Fibroblast of the aortic adventitia (primary cell): ENCODE measurements at places on chromosomes 16 and 17.
A peak's percentile ranks its signal among the peaks of the same experiment; 100 is the strongest.

DNA sequence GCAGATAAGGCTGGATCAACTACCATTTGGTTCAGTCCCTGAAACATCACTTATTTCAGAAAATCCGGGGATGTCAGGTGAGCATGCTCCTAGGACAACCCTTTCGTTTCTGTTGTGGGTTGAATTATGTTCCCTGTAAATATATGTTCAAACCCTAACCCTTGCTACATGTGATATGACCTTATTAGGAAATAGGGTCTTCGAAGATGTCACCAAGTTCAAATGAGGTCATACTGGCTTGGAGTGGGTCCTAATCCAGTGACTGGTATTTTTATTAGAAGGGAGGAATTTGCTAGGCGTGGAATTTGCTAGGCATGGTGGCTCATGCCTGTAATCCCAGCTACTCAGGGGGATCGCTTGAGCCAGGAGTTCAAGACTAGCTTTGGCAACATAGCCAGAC is 21.3 kb downstream of the SNX20 start:
- no peak for DNase-seq

GRCh38 chr17:9976283-9977179 is 71.5 kb upstream of the RCVRN start:
- no peak for DNase-seq

DNA sequence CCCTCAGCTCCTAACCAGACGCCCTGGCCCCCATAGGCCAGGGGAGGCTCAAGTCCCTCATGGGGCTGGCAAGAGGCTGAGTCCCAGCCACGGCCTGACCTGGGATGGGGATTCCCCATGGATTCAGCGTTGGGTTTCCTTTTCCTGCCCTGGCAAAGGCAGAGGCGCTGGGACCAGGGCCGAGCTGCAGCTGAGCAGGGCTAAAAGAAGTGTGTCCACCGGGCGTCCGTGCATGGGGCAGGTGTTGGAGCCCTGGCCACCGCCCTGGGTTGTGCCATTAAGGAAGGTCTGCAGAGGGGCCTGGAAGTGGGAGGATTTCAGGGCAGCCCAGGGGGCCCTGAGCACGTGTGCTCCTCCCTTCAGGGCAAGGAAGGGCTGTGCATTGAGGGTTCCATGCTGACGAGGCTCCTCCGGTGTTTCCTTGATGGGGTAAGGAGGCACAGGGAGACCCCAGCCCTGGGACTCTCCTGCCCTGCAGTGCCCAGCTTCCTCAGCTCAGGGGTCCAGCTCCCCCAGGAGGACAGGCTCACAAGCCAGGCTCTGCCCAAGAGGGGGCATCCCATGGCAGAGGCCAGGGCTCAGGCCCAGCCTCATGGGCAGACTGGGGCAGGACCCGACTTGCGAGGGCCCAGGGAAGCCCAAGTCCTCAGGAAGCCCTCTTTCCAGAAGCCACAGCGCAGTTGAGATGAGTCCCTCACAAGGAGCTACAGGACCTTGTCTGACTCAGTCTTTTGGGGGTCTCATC is 10.1 kb downstream of the TBC1D26 start:
- no peak for DNase-seq

GRCh38 chr17:28989028-28989427 is 16.8 kb downstream of the SEZ6 start:
- no peak for DNase-seq

DNA sequence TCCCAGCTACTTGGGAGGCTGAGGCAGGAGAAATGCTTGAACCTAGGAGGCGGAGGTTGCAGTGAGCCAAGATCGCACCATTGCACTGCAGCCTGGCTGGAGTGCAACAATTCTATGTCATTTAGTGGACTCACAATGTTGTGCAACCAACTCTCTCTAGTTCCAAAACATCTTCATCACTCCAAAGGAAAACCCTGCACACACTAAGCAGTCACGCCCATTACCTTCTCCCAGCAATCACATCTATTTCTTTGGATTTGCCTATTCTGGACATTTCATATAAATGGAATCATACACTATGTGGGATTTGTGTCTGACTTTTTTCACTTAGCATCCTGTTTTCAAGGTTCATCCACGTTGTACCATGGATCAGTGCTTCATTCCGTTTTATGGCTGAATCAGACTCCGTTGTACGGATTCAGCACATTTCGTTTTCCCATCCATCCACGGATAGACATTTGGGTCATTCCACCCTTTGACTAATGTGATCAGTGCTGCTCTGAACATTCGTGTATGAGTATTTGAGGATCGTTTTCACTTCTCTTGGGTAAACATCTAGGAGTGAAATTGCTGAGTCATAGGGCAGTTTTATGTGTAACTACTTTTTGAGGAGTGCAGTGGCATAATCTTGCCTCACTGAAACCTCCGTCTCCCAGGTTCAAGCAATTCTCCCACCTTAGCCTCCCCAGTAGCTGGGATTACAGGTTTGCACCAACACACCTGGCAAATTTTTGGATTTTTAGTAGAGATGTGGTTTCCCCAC is 45.4 kb upstream of the EMP2 start:
- peak; percentile 10 for DNase-seq

GRCh38 chr16:69889295-69889964 is 61.7 kb upstream of the CLEC18A start:
- no peak for DNase-seq

- DNase-seq = peak; percentile 13
Measured at GRCh38 chr16:15643946-15644250, 944 bp upstream of the MARF1 start.
